ENCODE measurements at places on chromosomes 16 and 17.
A peak's percentile ranks its signal among the peaks of the same experiment; 100 is the strongest.

- no peak for DNase-seq
Measured at GRCh38 chr17:34285286-34285792, at the start of gene CCL11. Gene CCL11 (plus strand): TSS chr17:34285742. CDS start chr17:34285809, 67 bp downstream.

DNA sequence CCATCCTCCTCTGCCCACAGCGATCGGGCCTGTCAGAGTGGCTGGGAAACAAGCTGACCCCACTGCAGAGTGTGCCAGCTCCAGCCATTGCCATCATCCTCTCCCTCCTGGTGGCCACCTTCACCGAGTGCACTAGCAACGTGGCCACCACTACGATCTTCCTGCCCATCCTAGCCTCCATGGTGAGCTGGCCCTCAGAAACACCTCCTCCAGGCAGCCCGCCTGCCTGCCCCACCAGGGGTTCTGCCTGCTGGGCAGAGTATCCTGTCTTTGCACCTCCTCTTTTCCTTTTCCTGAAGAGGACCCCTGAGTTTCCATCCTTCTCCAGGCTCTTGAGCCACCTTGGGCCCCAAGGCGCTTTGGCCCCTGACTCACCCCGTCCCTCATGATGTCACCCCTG, 10.5 kb upstream of the FOXN1 start:
- no peak for DNase-seq

GRCh38 chr16:17289674-17290635, 180.8 kb downstream of the XYLT1 start:
- DNase-seq, result no peak

GRCh38 chr16:49781401-49781800, 74.5 kb downstream of the ZNF423 start:
- DNase-seq, result no peak

- DNase-seq, result no peak
Measured at GRCh38 chr17:11404431-11405276, 163.6 kb downstream of the SHISA6 start.

DNA sequence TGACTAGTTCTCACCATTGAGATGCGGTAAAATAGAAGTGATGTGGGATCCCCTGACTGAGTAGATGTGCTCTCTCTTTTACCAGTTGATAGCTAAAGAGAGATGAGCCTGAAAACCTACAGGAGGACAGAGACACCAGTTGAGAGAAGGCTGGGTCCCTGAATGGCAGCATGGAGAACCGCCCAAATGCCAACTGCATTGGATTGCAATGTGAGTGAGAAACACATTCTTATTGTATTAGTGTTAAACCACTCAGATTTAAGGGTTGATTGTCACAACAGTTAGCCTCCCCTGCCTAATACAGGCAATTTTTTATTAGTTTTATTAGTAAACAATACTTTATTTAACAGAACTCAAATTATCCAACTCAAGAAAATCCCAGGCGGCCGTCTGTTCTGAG, 61.2 kb downstream of the SPACA3 start:
- no peak for DNase-seq

- peak; percentile 45 for DNase-seq
Measured at GRCh38 chr16:64121473-64121872, 1000.4 kb downstream of the CDH11 start.

All from iris pigment epithelial cell (primary cell).